Stomach (tissue), 19 donors: ENCODE measurements at places on chromosomes 6 and 20. TPM values are rescaled to one million over a fixed set of nuclear protein-coding genes. Genes with fewer than 3 reads are reported as not detected.

GRCh38 chr20:47985092-47985850 lies 200.0 kb upstream of the SULF2 start:
- no peaks in the 10 kb centered on the region for H3K36me3 ChIP-seq
- H3K27ac ChIP-seq: no peak overlapping the region
- no peaks in the 10 kb centered on the region for H3K4me1 ChIP-seq
- no peak overlapping the region for H3K4me3 ChIP-seq
- H3K27me3 ChIP-seq: peaks cover 5% of the 10 kb centered on the region
- DNase-seq: peak; percentile 54

DNA sequence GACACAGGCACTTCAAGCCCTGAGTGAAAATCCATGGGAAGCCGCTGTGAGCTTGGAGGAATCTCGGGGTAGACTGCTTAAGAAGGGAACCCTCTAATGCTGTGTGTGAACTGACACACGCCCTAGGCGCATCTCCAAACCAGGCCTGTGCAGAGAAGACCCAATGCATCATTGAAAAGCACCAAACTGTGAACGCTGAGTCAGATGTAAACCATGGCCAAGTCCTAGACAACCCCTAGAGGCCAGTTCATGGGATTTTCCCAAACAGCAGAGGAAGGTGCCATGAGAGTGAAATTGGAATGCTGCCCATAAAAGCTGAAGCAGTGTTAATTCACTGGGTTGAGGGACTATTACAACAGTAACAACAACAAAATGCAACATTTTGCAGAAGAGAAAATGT lies 296.5 kb downstream of the SMOC2 start:
- H3K4me1 ChIP-seq: no peaks in the 10 kb centered on the region
- no peaks in the 10 kb centered on the region for H3K27me3 ChIP-seq
- H3K27ac ChIP-seq: no peak overlapping the region
- no peak overlapping the region for H3K4me3 ChIP-seq
- DNase-seq: no peak

The ASIP gene
- not detected for total RNA-seq

- H3K4me3 ChIP-seq: no peak overlapping the region
- H3K36me3 ChIP-seq: no peaks in the 10 kb centered on the region
- no peaks in the 10 kb centered on the region for H3K27me3 ChIP-seq
- no peak overlapping the region for H3K27ac ChIP-seq
- DNase-seq: no peak
Observed at GRCh38 chr20:23667666-23668065, 21.2 kb downstream of the CST4 start.

DNA sequence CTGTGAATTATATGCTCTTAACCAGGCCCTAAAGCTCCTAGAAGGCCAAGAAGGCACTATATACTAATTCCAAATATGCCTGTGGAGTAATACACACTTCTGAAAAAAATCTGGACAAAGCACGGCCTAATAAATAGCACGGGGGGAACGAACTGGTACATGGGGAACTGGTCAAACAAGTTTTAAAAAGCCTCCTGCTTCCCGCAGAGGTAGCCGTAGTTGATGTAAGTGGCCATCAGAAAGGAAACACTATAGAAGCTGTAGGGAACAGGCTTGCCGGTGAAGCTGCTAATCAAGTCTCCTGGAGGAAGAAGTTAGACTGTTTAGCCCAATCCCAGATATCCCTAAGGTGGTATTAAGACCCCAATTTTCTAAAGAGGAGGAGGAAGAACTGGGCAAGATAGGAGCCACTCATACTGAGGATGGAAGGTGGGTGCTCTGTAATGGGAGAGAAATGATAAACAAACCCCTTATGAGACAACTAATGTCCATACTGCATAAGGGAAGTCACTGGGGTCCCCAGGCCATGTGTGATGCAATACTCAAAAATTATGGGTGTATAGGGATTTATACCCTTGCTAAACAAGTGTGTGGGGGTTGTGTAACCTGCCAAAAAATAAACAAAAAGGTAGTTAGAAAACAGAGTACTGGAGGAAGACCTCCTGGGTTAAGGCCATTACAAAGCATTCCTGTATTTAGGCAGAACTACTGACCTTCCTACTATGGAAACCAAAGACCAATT lies 27.1 kb upstream of the ZNF318 start:
- H3K4me1 ChIP-seq: peaks cover 4% of the 10 kb centered on the region
- peak; percentile 40 for DNase-seq
- H3K4me3 ChIP-seq: no peak overlapping the region
- no peaks in the 10 kb centered on the region for H3K27me3 ChIP-seq
- H3K36me3 ChIP-seq: no peaks in the 10 kb centered on the region
